ENCODE measurements at places on chromosomes 2 and 18.

DNA sequence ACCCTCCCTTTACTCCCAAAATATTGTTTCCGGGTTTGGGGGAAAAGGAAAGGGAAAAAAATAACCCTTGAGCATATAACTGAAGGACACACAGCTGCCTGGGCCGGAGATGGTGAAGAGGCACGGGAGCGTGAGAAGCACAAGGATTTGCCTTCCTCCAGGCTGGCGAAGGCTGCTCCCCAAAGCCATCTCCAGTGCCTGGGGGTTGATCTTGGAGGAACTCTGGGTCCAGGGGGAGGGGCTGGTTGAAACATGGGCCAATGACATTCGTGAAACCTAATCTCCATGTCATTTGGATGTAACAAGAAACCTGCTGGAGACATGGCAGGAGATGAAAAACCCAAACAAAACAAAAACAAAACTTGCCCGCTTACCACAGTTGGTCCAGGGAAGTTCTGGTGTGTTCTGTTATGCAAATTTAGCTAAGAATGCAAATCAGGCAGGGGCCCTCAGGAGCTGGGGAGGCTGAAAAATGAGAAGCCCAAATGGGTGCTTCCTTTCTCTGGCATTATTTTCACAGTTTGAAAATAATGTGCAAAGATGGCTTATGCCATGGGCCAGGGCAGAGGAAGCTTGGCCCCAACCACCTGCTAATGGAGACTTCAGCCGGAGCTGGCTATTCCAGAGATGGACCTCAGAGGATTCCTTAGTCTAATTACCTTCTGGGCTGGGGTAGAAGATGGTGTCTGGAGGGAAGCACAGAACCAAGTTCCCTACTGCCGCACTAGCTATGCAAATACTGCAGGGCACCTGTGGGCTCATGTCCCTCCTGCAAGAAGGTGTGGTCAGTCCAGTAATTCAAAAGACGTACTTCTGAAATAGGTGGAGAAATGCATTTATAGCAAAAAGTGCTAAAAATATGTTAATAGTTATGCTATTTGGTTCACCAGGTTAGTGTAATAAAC, 180.9 kb downstream of the BCL2 start:
- DNase-seq, result no peak

GRCh38 chr2:236628981-236629605, 59.5 kb downstream of the ACKR3 start:
- DNase-seq, result no peak

GRCh38 chr2:64541547-64541946, 17.4 kb downstream of the AFTPH start:
- no peak for DNase-seq

DNA sequence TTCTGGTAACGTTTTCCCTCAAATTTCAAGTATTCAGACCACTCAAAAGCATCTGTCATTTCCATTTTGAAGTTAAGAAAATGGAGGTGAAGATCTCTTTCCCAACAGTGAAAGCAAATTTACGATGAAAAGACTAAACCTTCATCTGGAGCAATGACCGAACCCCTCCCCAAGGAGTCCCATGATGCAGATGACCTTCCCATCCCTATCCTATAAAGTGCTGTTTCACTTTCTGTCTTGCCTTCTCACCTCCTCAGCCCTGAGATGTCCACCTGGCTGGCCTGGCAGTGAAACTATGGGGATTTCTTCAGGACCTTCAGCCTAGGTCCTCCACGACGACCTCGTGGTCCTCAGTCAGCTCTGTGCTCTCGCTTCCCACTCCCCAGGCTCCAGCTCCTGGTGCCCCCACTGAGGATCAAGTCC, 925 bp upstream of the NPC1 start:
- DNase-seq, result no peak

All from AG09319 (cell line).